ENCODE measurements at places on chromosomes 3 and 15.
A peak's percentile ranks its signal among the peaks of the same experiment; 100 is the strongest.

DNA sequence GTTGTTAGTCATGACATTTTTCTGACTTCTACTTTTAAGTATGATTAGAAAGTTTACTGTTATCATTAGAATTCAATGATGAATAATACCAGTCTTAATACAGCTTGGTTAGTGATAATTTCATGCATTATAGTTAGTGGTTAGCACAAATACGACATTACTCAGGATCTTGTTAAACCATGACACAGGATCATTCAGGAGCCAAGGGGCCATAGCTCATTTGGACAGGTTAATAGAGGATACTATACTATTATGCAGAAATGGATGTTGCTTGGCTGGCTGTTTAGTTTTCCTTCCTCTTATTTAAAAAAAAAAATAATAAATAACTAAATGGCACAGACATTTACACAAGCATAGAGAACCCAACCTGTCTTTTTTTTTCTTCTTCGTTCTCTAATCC lies 55.5 kb downstream of the NSUN3 start:
- no peak for DNase-seq

- no peak for DNase-seq
Observed at GRCh38 chr3:150409125-150409511, 1.0 kb downstream of the TSC22D2 start.

DNA sequence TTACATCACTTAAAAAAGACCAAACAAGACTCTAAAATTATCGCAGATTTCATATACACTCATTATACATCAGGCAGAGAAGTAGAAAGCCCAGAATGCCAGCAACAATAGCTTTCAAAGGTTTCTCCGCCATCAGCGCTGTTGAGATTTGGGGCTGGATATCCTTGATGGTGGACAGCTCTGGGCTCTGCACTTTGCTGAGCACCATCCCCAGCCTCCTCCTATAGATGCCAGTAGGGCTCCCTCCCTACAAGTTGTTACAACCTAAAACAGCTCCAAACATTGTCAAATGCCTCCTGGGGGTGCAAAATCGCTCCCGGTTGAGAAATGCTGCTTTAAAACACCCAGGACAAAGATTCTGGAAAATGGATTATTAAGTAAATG lies 73.5 kb downstream of the ATP10A start:
- no peak for DNase-seq

DNA sequence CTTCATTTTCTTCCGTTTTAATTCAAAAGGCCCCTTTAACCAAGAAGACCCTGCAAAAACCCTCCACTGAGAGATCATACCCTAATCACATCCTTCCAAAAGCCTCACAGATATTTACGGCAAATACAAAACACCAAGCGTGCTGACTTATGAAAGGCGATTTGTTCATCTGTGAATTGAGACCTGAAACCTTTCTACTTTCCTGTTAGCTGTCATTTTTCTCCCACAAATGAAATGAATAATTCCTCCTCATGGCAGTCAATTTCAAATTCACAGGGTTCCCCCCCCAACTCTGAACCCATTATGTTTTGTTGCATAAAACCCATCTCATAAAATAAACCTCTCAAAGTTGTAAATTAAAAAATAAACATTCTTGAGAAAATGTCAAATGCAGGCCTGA lies 149.6 kb downstream of the PDZRN3 start:
- DNase-seq = no peak

GRCh38 chr3:164360078-164360578 lies 718.2 kb downstream of the SI start:
- DNase-seq = no peak

DNA sequence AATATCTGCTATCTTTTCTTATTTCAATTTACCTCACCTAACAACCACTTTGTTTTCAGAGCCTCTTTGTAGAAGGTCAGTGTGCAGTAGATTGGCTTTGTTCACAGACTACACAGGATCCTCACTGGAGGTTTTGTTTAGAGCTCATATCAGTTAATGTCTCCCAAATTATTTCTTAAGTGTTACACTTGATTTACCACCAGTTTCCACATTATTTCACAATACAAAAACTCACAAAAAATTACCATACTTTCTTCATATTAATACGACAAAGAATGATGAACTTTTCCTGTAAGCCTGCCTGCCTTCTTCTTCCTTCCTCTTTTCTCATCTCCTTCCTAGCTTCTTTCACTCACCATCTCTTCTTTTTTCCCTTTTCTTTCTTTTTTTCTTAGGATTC lies 133.3 kb downstream of the ALCAM start:
- DNase-seq = no peak

DNA sequence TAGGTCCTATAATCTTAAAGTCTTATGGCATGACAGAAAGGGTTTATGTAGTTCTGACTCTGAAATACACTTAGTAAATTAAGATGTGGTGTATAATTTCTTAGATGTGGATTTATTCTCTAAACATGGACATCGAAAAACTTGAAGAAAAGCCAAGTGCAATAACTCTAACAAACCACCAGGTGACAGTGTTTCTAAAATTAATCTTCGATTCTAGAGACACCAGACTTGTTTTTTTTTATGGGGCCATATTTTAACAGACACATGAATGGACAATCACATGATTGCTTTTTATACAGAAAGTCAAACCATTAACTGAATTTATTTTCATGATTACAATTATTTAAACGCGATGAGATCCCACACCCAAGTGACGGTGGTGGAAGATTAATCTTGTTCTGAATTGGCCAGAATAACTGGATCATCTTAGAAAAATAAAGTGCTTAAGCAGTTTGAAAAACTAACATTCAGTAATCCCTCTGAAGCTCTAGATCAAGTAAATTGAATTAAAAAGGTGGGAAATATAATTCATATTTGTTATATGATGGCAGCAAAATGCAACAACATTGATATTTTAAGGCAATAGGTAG lies 305.1 kb downstream of the LSAMP start:
- DNase-seq = no peak

GRCh38 chr3:186024210-186024609 lies 84.7 kb downstream of the ETV5 start:
- no peak for DNase-seq

- DNase-seq = no peak
Observed at GRCh38 chr3:34225821-34226366, 427.5 kb downstream of the PDCD6IP start.

- peak; percentile 15 for DNase-seq
Observed at GRCh38 chr3:187913617-187914033, 168.4 kb upstream of the BCL6 start.
